ENCODE measurements at places on chromosomes 1 and 21.

DNA sequence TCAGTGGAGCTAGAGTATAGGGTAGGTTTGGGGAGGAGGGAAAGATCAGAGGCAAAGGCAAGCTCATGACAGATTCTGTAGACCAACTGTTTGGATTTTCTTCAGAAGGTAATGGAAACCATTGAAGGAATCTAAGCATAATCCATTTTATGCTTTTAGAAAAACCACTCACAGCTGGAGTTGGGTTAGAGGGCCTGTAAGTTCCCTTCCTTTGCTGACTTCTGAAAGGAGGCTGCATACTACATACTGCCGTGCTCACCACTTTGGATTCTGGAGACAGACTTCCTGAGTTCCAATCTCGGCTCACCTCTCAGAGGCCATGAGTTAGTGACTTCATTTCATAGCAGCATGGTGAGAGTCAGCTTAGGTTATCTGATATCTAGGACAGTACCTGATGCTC lies 6.4 kb upstream of the SYT2 start:
- no peak for DNase-seq

GRCh38 chr21:43811262-43812105 lies 22.1 kb downstream of the RRP1 start:
- no peak for DNase-seq

- DNase-seq: no peak
These were observed 34.7 kb upstream of the C1orf115 start for GRCh38 chr1:220655509-220655908.

- no peak for DNase-seq
These were observed 12.4 kb upstream of the KCNJ15 start for GRCh38 chr21:38244407-38244787.

- DNase-seq: no peak
These were observed 5.0 kb downstream of the SLC25A44 start for GRCh38 chr1:156198831-156199349.

DNA sequence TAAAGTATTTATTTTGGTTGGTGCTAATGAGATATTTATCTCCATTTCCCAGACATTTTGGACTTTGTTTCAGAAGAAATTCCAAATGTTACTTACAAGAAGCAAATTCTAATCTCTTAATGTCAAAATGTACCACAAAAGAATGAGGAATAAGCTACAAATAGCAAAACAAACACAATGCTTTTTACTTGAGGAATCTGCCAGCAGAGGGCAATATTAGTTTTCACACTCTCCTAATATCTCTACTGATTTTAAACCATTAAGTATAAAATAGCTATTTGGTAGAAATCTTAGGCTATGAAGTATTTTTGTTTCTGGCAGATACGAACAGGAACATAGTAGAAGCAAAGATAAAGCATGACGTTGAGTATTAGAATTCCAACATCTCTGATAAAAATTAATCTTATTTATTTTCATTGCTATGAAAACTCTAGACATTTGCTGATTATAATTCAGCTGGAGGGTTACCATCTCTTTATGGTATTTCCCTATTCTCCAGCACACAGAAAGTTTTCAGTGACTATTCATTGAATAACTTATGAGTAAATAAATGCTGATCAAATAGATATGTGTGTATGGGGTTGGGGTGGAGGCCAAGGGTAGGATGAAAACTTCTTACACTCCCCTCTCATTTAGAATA lies 13.4 kb upstream of the HMCN1 start:
- no peak for DNase-seq

- no peak for DNase-seq
These were observed 155.0 kb downstream of the TPR start for GRCh38 chr1:186220067-186220466.
